ENCODE measurements at places on chromosomes 1 and 21.

DNA sequence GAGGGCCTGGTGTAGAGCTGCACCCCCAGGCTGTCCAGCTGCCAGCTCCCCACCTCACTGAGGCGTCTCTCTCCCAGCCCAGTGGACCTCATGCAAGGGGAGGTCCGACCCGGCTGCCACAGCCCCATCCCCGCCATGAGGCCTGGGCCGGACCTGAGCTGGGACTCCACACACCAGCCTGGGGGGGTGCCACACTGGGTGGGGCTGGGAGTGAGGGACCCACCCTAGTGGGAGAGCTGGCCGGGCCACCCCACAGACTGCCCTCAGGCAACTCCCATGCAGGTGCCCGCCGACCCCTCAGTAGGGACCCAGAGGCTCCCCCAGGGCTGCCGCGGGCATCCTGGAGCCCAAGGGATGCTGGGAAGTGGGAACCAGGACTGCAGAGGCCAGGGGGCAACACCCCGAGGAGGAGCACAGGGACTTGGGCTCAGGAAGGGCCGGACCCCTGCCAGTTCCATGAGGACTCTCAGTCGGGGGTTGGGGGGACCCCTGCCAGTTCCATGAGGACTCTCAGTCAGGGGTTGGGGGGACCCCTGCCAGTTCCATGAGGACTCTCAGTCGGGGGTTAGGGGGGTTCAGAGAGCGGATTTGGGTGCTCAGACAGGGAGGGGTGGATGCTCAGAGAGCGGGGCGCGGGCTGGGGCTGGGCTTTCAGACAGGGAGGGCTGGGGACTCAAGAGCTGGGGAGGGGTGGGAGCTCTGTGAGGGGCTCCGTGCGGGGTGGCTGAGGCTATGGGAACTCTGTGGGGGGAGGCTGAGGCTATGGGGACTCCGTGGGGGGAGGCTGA, 1.2 kb upstream of the RNF223 start:
- DNase-seq, result no peak

DNA sequence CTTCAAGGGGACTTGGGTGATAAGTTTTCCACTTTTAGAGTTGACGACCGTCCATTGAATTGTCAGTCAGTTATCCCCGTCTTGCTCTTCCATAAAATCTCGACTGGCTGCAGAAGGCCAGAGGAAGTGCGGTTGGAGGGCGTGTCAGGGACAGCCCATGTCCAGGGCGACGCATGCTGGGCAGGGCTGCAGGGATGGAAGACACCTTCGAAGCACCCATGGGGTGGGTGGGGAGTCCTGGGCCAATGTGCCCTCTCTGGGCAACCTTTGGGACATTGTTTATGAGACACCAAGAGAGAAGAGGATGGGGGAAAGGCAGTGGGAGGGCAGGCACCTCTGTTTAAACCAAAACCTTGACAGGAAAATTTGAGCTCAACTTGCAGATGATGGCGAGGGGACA, 38.6 kb upstream of the EDN2 start:
- no peak for DNase-seq

- DNase-seq, result peak; percentile 51
These were observed 15.6 kb upstream of the HJV start for GRCh38 chr1:146036965-146037646.

DNA sequence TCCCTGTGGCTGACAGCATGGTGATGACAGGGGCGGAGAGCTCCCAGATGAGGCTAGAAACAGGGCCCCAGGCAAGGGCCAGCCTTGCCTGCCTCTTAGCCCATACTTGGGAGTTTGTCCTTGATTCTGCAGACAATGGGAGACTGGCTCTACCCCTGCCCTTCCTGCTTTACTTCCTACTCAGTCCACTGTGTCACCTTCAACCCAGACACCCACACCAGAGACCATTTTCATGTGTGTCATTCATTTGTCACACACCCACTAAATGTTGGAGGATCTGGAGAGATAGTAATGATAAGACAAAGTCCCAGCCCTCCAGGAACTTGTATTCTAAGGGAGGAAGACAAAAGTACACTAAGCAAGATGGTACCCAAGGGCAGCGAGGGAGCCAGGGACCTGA, 43.7 kb downstream of the SYT6 start:
- no peak for DNase-seq

GRCh38 chr21:33552999-33553598, 10.3 kb downstream of the SON start:
- DNase-seq, result no peak

DNA sequence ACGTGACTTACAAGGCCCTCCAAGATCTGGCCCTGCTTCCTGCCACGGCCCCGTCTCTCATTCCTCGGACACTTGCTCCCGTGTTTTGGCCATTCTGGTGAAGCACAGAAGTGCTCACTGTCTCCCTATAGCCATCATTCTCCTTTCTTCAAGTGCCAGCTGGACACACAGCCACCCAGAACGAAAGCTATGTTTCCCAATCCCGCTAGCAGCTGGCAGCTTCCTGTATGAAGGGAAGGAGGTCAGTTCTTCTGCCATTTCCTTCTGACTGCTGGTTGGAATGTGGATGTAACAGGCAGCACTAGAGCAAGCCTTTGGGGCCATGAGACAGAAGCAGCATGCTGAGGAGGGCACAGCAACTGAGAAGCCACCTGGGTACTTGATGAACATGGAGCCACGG, 82.8 kb downstream of the TGFBR3 start:
- no peak for DNase-seq

GRCh38 chr1:39110882-39111281, 84.7 kb downstream of the NDUFS5 start:
- no peak for DNase-seq

- no peak for DNase-seq
These were observed 207.2 kb downstream of the ATG4C start for GRCh38 chr1:62991152-62991551.

DNA sequence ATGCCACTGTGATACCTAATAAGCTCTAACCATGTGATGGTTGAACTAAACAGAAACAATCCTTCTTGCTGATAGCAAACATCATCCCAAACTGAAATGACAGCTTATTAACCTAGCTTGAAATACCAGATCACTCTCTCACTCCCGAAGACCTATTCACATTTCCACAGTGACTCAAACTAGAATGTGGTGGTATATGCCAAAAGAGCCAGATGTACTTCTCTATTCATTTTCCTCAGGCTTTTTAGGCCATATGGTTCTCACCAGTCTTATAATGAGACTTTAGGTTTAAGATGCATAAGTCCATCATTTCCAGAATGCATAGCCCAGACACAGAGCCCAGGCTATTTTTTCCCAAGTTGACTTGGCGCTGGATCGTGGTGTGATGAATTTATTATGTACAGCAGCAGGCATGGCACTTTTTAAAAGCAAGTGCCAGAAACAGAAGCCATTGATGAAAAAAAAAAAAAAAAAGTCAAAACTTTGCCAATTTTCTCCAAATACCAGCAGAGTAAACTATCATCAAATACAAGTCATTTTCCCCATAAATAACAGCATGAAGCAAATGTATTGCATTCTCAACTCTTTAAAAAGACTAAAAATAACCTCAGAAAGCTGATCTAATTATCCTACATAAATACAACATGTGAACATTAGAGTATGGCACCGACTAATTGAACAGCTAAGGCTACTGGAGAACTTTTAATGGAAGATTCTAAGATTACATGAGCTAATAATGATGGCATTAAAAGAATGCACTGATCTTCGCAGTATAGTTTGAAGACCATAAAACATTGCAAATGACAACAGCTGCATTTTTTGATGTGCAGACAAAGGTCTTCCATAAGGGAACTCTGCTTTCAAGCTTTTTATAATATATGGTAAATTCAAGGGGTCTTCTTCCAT, 365.4 kb downstream of the LRRIQ3 start:
- no peak for DNase-seq

DNA sequence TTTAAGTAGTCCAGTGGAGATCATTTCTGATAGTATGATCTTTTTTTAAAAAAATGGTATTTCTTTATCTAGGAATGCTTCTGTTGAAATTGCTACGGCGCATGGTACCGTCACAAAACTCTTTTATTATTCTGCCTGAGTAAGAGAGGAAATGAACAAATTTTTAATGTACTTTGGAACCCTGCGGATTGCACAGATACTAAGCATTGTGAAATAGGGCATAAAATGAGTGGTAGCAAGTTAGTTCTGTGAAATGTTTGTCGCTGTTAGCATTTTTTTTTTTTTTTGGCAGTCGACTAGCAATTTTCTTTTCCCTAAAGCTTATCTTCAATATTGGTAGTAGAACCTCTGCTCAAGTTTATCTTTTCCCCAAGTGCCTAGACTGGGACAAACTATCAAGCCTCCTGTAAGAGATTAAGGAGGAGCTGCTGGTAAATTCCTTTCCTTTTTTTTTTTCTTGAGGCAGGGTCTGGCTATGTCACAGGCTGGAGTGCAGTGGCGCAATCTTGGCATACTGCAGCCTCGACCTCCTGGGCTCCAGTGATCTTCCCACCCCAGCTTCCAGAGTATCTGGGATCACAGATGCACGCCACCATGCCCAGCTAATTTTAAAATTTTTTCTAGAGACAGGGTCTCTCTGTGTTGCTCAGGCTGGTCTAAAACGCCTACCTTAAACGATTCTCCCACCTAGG, 2.2 kb downstream of the ITSN1 start:
- no peak for DNase-seq

DNA sequence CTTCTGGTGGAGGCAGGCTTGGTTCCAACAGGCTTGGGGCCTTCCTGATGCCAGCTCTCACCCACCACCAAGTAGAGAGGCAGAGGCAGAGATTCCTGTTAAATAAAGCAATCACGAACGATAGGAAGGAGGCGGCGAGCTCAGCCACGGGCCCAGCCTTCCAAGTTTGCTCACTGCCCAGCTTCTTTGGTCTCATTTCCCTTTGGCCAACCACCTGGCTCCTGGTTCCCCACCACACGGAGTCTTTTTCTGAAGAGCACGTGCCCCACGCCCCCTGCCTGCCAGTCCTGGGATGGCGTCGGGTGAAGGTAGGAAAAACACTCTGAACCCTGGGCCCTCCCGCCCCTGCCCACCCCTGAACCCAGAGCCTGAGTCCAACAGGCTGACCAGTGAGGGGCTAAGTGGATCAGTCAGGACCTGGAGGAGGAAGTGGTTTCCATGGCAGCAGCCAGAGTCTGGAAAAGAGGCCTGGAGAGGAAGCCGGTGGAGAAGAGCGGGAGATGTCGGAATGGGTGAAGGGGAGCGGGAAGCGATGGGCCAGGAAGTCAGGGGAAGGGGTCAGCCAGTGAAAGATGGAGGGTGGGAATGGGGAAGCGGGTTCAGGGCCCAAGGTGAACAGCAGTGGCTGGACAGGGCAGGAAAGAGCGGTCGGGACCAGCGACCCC, 158.2 kb upstream of the KLHDC7A start:
- no peak for DNase-seq

GRCh38 chr21:40160911-40161310, 293.7 kb downstream of the PCP4 start:
- DNase-seq, result no peak

DNA sequence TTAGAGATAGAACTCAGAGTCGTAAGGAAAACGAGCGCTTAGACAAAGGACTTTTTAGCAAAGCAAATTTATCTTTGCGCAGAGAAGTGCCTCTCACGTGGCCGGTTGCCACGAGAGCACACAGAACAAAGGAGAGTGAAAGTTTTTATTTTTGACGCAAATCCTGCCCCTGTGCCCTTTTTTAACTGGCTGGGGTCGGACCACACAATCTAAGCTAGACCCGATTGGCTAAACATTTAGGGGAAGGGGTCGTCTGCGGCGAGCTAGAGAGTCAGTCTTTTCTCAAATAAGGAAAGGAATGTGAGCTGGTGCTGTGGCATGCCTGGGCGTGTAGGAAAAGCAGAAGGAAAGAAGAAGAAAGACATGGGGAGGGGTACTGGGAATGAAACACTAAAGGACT, 2.4 kb downstream of the KRTAP10-2 start:
- no peak for DNase-seq

- DNase-seq, result no peak
These were observed 37.9 kb upstream of the MUTYH start for GRCh38 chr1:45378184-45378583.

DNA sequence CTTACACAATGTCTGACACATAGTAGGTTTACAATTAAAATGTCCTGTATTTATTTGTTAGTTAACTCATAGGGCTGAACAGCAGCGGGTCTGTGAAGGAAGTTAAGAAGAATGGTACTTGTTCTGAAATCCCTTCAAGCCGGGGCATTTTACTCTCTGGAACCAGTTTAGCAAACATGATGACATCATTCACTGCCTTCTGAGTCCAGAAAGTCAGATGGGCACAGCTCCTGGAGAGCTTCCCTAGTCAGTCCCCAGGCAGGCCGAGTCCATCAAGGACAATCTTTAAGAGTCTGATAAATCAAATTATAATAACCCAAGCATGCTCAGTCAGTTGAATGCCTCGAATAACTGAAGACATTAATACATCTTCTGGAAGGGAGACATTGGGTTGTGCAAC, 125.4 kb upstream of the DAB1 start:
- no peak for DNase-seq

GRCh38 chr1:209249785-209250440, 333.6 kb upstream of the CAMK1G start:
- no peak for DNase-seq

DNA sequence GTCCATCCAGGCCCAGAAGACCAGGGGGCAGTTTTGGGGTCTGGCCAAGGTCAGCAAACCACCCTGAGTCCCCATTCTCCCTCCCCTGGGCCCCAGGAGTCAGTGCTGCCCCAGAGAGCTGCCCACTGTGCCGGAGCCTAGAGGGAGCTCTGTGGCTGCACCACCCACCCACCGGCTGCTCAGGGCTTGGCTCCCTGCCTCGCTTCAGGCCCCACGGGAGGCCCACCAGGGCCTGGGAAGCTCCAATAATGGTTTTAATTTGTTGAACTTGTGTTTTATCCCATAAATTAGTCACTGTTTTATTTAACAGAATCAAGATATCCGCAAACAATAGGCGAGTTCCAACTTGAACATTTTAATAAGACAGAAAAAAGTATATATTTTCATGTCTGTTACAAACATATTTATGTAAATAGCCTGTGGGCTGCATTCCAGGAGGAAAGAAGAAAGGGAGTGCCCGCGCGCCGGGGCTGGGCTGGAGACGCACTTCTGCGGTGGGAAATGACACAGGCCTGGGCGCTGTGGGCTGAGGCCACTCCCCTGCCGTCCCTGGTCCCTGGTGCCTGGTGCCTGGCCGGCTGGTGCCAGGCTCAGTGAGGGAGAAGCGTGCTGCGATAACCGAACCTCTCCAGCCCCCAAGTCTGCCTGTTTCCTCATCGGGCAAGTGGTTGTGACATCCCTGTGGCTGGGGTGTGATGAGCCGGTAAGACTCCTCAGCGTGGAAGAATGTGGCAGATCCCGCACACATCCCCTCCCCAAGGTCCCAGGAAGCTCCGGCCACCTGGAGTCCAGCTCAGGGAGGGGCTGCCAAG, 160.5 kb downstream of the PEX14 start:
- no peak for DNase-seq

Data from stimulated activated CD8-positive, alpha-beta memory T cell treated with anti-CD3 and anti-CD28 coated beads, Interleukin-2, amount 100 ng/mL, for 1 hour (primary cell).